Astrocyte (in vitro differentiated cells and primary cell): ENCODE measurements at places on chromosomes 2 and 18.

- peaks cover 2% of the 10 kb centered on the region for H3K27me3 ChIP-seq
- DNase-seq, result peak; percentile 99
- H3K36me3 ChIP-seq, result no peaks in the 10 kb centered on the region
- H3K4me3 ChIP-seq, result no peak overlapping the region
Observed at GRCh38 chr2:120134263-120134662, 88.9 kb downstream of the TMEM185B start.

GRCh38 chr18:50131591-50131990, 63.4 kb downstream of the MYO5B start:
- H3K27ac ChIP-seq, result no peak overlapping the region
- peak; percentile 44 for DNase-seq
- no peaks in the 10 kb centered on the region for H3K36me3 ChIP-seq

DNA sequence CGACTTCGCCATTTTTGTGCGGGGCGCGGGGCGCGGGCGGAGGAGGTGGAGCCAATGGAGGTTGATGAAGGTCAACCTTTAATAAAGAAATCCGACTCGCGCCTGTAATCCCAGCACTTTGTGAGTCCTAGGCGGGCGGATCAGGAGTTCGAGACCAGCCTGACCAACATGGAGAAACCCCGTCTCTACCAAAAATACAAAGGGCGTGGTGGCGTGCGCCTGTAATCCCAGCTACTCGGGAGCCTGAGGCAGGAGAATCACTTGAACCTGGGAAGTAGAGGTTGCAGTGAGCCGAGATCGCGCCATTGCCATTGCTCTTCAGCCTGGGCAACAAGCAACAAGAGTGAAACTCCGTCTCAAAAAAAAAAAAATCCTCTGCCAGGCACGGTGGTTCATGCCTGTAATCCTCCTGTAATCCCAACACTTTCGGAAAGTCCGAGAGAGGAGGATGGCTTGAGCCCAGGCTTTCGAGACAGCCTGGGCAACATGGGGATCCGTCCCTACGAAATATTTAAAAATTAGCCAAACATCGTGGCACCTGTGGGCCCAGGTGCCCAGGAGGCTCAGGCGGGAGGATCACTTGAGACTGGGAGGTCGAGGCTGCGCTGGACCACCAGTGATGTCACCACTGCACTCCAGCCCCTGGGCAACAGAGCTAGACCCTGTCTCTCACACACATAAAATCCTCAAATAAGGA, 493 bp upstream of the PREB start:
- H3K36me3 ChIP-seq, result peaks cover 8% of the 10 kb centered on the region
- H3K4me3 ChIP-seq, result peak overlapping the region; percentile 19
- H3K27me3 ChIP-seq, result peaks cover 6% of the 10 kb centered on the region
- DNase-seq, result no peak
- peaks cover 9% of the 10 kb centered on the region for H3K4me1 ChIP-seq

DNA sequence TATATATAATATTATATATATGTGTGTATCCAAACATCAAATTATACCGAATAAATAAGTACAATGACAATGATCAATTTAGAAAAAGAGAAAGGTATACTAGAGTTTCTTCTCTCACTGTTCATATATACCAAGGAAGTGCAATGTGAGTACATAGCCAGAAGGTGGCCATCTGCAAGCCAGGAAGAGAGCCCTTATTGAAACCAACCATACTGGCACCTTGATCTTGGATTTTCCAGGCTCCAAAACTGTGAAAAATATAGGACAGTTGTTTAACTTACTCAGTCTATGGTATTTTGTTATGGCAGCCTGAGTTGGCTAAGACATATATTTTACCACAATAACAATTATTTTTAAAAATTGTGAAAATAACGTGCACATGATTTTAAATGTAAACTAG, 1490.2 kb upstream of the SLC39A10 start:
- no peak overlapping the region for H3K4me3 ChIP-seq
- no peak overlapping the region for H3K27ac ChIP-seq
- DNase-seq, result peak; percentile 3
- H3K4me1 ChIP-seq, result no peaks in the 10 kb centered on the region
- H3K36me3 ChIP-seq, result no peaks in the 10 kb centered on the region

GRCh38 chr2:192267484-192267883, 72.8 kb upstream of the TMEFF2 start:
- H3K4me1 ChIP-seq, result peaks cover 8% of the 10 kb centered on the region
- H3K27ac ChIP-seq, result peak overlapping the region; percentile 83
- H3K4me3 ChIP-seq, result no peak overlapping the region
- H3K36me3 ChIP-seq, result no peaks in the 10 kb centered on the region

GRCh38 chr2:146908776-146909175, 936.1 kb upstream of the ACVR2A start:
- no peaks in the 10 kb centered on the region for H3K4me1 ChIP-seq
- H3K27ac ChIP-seq, result no peak overlapping the region
- no peak overlapping the region for H3K4me3 ChIP-seq
- no peak for DNase-seq
- no peaks in the 10 kb centered on the region for H3K27me3 ChIP-seq
- H3K36me3 ChIP-seq, result no peaks in the 10 kb centered on the region

DNA sequence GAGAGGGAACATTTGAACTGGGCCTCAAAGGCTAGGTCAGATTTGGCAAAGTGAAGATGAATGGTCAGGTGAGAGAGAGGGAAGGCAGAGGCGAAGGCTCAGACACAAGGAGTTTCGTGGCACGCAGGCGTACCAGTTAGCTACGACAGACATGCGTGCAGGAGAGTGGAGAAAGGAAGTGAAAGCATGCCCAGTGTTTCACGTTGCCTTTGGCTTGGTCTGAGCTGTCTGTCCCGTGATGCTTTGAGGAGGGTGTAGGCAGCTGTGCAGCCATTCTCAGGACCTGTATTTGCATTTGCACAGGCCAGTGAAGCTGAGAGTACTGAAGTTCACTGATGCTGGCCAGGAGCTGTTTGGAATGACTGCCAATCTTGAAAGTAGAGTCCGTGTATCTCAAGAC, 69.5 kb downstream of the HNRNPLL start:
- no peak overlapping the region for H3K4me3 ChIP-seq
- H3K4me1 ChIP-seq, result peaks cover 3% of the 10 kb centered on the region
- H3K27ac ChIP-seq, result no peak overlapping the region

GRCh38 chr2:221235941-221236340, 336.2 kb downstream of the EPHA4 start:
- no peaks in the 10 kb centered on the region for H3K36me3 ChIP-seq
- H3K4me1 ChIP-seq, result no peaks in the 10 kb centered on the region
- H3K4me3 ChIP-seq, result no peak overlapping the region
- DNase-seq, result no peak

- no peak for DNase-seq
- H3K27ac ChIP-seq, result no peak overlapping the region
- peaks cover 13% of the 10 kb centered on the region for H3K27me3 ChIP-seq
- H3K4me3 ChIP-seq, result no peak overlapping the region
- no peaks in the 10 kb centered on the region for H3K4me1 ChIP-seq
- no peaks in the 10 kb centered on the region for H3K36me3 ChIP-seq
Observed at GRCh38 chr2:127536707-127537541, 1.4 kb downstream of the MYO7B start.
